M059J (cell line): ENCODE measurements at places on chromosomes 7 and 10. TPM values are rescaled to one million over a fixed set of nuclear protein-coding genes. Genes with fewer than 3 reads are reported as not detected.

- no peak for DNase-seq
Measured at GRCh38 chr10:49647985-49648795, 31.3 kb upstream of the C10orf53 start.

The IGF2BP3 gene
- total RNA-seq = 50.6 and 76.9 TPM in 2 replicates

DNA sequence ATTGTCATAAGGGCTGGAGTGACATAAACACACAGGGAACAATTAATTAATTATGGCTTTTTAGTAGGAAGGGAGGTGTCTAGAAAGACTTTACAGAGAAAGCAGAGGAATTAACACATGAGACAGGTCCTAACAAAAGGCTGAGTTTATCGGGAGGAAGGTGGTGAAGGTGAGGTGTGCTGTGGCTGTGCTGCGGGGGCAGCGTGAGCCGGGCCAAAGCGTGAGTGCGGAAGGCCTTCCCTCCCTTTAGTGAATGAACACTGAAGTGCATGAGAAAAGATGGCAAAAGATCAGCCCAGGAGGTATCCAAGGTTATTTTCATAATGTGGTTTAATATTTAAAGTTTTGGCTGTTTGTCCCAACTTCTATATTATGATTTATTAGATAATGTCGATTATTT, 243.4 kb upstream of the PLXNA4 start:
- DNase-seq = no peak

The ANK3 gene
- total RNA-seq = 4.1 and 7.6 TPM in 2 replicates

DNA sequence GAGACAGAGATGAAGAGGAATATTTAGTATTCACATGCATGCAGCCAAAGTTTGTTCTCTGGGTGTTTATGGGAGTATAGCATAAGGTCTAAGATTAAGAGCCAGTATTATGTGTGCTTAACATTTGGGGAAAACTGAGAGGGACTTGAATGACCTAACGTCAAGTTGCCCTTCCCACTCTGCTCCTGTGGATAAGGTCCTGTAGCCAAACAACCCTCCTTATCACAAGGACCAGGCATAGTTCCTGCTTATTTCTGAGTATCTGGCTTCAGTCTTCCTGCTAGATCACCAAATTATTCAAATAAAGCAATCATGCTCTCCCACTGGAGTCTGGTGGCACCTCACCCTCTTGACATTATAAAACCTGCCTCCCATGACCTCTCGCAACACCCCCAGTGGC, 137.9 kb upstream of the SEMA3E start:
- no peak for DNase-seq

GRCh38 chr7:104861729-104862390, 152.1 kb upstream of the KMT2E start:
- DNase-seq = no peak

The PLCE1 gene
- 2.3 and 3.4 TPM in 2 replicates for total RNA-seq

The ASB15 gene
- not detected in 2 replicates for total RNA-seq

- DNase-seq = no peak
Measured at GRCh38 chr10:33721509-33721908, 387.0 kb upstream of the NRP1 start.

DNA sequence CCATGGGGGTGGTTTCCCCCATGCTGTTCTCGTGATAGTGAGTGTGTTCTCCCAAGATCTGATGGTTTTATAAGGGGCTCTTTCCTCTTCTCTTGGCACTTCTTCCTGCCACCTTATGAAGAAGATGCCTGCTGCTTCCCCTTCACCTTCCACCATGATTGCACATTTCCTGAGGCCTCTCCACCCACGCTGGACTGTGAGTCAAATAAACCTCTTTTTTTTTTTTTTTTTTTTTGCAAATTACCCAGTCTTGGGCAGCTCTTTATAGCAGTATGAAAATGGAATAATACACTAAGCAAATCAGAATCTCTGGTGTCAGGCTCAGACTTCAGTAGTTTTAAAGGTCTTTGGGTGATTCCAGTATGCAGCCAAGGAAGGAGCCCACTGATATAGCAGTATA, 28.2 kb downstream of the TAS2R41 start:
- DNase-seq = no peak

DNA sequence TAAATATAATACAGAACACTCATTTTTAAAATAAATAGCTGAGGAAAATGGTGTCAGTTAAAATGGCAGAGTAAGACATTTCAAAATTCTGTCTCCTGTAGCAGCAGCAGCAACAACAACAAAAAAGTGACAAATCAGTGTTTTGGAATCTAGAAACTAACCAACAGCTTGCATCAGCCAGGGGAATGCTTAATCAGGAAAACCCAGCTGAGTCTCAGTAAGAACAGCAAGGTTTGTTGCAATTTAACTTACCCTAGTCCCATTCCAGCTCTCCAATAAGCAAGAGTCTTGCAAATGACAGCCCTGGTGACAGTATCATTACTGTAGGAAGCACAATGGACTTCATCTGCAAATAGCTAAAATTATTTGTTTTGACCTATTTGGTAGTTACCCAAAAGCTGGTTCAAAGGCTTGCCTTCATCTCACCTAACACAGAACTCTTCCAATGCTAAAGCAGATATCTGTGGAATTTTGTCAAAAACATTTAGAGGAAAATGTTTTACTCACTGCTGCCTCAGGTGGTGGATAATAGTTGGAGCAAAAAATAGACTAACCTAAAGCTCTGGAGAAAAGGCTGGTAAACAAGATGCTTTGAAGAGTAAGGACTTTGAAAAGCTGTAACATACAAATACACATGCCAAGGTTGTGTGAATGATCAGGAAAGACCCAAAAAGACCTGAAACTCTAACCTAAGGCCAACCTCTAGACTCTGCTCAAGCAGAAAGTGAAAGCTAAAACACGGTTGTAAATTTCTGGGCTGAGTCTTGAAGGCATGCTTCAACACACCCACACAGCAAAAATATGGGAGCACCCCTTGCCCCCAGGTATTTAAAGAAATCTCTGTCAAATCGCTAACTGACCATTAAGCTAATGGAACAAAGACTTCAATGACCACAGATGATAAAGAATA, 9.9 kb upstream of the ARHGAP22 start:
- DNase-seq = peak; percentile 70

DNA sequence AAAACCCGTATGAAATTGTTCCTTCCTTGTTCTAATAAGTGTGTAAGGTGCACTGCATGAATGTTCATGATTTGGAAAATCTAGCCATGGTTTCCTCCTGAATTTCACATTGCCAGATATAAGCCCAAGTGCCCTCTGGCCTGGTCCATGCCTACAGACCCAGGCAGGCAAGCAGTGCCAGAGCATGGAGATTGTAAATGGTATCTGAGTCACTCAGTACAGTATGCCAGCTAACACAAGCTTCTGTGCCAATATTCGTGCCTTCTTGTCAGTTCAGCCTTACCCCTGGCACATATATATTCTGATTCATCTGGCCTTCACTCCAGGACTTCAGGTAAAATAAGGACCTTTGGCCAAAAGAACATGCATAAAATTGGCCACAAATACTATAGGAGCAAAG, 38.4 kb upstream of the PDE1C start:
- peak; percentile 90 for DNase-seq

The LRRD1 gene
- not detected in 2 replicates for total RNA-seq

GRCh38 chr7:111089822-111090426, 1.0 kb upstream of the LRRN3 start:
- DNase-seq = peak; percentile 56

- DNase-seq = no peak
Measured at GRCh38 chr7:144761493-144761892, 74.4 kb downstream of the TPK1 start.

DNA sequence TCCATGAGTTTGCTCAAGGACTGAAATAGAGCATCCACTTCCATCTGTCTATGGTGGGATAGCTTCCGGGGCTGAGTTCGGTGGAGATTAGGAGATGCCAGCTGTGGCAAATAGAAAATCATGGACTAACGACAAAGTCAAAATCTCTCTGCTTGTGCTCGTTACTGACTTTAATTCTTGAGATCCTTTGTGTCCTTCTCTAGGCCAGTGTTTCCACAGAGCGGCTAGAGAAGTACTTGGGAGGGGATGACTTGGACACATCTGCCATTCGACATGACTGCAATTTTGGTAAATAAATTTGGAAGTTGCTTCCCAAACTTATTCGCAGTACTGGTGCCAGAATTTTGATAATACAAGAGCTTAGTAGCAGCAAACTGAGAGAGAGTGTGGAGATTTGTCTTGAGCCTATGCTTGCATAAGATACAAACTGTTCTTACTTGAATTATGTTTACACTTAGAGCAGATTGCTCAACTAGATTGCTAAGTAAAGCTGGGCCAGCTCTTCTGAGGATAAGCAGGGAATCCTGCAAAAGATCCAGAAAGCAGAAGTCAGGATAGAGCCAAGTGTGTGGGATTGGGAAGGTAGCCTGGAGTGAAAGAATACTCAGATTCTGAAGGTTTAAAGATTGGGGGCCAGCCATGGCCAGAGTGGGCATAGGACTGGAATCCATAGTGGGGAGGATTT, 27.6 kb downstream of the ABCC2 start:
- DNase-seq = no peak

DNA sequence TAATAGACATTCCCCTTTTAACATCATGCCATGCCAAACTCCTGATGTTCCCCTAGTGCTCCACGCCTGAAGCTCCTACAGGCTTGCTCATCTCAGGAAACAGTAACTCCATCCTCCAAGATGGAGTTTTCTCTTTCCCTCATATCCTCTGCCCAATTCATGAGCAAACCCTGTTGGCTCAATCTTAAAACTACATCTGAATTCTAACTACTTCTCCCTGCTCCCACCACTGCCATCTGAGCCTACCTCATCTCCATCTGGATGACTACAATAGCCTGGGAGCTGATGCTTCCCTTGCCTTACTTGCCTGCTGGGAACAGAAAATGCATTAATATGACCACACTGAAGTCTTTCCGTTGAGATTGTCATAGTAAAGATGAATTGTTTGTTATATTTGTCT, 271.7 kb upstream of the MKLN1 start:
- DNase-seq = no peak

The COL13A1 gene
- total RNA-seq = 5.7 and 15.6 TPM in 2 replicates

- no peak for DNase-seq
Measured at GRCh38 chr7:8585591-8585990, 152.2 kb downstream of the NXPH1 start.

DNA sequence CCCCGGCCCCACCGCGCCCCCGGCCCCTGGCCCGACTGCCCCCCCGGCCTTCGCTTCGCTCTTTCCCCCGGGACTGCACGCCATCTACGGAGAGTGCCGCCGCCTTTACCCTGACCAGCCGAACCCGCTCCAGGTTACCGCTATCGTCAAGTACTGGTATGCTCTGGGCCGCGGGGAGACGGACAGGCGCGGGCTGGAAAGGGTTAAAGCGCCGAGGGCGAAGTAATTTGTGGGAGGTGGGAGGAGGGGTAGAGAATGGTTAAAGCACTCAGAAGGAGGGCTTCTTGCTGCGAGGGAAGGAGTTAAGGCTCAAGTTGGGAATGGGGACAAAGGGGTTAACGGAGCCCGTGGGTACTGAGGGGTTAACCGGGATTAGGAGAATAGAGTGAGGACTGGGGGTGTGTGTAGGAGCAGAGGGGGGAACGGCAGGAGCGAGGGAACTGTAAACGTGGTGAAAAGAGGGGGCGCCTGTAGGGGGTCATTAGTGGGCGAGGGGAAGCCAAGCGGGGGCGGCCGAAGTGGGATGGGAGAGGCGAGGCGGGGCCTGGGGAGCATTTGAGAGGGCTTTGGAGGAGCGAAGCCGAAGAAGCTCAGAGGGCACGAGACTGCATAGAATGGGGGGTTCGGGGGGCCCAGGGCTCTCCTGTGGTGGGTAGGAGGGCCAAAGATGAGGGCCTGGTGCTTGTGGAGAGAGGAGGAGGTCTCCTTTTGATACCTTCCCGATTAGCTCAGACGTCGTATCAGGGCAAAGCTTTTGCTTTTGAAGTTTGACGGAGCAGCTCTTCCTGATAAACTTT, 605 bp downstream of the SUFU start:
- peak; percentile 52 for DNase-seq

The TRIL gene
- 0.44 and 0.91 TPM in 2 replicates for total RNA-seq

DNA sequence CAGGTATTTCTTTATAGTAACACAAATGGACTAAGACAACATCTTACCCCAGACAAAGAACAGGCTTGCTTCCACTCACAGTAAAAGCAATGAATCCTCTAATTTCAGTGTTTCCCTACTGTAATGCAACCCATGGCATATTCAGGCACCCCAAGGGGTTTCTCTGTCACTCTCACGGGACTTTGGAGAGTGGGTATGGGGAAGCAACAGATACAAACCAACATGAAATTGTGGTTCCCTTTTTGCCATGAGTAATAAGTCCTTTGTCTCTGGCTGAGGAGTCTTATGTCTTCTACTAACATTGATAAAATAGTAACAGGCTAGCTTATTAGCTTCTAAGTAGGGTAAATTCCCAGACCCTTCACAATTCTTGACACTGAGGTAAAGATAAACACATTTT, 51.4 kb upstream of the AOAH start:
- DNase-seq = no peak

- no peak for DNase-seq
Measured at GRCh38 chr7:68893411-68893810, 704.9 kb upstream of the AUTS2 start.

DNA sequence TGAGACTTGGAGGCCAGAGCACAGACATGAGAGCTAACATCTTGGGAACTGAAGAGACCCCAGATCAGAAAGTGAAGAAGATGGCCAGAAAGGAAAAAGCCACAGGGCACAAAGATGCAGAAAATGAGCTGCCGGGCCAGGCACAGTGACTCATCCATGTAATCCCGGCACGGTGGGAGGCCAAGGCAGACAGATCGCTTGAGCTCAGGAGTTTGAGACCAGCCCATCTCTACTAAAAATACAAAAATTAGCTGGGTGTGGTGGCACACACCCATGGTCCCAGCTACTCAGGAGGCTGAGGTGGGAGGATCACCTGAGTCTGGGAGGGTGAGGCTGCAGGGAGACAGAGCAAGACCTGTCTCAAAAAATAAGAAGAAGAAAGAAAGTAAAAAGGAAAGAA, 81.4 kb upstream of the MGMT start:
- no peak for DNase-seq

DNA sequence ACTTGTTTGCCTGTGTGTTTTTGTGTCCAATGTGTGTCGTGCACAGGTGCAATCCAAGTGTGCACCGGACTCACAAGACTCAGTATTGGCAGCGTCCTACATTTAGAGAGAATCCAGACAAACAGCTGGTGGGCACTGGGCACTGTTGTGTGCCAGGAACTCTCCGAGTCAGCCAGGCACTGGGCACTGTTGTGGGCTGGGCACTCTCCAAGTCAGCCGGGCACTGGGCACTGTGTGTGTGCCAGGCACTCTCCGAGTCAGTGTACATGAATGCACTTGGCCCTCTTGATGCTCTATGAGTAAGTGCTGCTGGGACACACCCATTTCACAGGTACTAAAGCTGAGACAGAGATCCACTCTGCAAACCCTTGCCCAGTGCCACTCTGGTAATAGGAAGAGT, 303.5 kb downstream of the PTPRN2 start:
- DNase-seq = no peak

The ABCB4 gene
- 3.8 and 4.6 TPM in 2 replicates for total RNA-seq

DNA sequence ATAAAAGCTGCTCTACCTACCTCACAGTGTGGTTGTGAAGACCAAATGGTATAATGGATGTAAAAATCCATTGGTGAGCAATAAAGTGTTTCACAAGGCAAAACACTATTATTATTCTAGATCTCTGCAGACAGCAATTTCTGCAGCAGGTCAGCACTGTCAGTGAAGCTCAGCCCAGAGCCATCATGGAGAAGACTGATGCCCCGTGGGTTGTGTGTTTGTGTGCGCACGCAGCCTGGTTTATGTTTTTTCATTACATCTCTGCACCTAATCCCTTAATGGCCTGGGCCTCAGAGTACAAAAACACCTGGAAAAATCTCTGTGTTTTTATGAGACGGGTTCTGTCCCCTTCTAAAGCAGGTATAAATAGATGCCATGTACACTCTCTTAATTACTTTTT, 64.2 kb downstream of the PARP12 start:
- no peak for DNase-seq

The PLEKHS1 gene
- total RNA-seq = 1.0 and 1.1 TPM in 2 replicates

The MMP21 gene
- total RNA-seq = 0.05 TPM in 1 of 2 replicates, not detected in the other
